ENCODE measurements at places on chromosomes 3 and 15.

DNA sequence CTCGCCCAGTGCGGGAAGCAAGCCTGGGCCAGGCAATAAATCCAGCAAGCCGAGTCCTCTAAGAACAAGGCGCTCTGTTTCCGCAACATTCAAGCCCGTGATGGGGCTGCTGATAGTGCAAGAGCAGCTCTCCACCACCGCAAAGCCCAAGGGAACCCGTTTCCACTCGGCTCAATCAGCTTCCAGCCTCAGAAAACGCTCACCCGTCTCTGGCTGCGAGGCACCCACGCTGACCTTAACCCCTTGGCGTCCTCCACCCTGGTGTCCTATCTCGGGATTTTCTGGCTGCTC lies 17.8 kb downstream of the SPATA12 start:
- DNase-seq = peak; percentile 10

DNA sequence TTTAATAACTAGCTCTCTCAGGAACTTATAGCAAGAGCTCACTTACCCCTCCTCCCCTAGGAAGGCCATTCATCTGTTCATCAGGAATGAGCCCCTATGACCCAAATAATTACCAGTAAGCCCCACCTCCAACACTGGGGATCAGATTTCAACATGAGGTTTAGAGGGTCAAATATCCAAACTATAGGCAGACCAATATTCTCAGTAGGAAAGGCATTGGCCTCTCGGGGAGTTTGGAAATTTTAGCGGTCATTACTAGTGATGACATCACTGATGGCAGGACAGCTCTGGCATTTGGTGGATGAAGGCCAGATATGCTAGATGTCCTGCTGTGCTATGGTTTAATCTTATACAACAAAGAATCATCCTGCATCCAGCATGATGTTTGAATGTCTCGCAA lies 15.2 kb upstream of the CD47 start:
- no peak for DNase-seq

DNA sequence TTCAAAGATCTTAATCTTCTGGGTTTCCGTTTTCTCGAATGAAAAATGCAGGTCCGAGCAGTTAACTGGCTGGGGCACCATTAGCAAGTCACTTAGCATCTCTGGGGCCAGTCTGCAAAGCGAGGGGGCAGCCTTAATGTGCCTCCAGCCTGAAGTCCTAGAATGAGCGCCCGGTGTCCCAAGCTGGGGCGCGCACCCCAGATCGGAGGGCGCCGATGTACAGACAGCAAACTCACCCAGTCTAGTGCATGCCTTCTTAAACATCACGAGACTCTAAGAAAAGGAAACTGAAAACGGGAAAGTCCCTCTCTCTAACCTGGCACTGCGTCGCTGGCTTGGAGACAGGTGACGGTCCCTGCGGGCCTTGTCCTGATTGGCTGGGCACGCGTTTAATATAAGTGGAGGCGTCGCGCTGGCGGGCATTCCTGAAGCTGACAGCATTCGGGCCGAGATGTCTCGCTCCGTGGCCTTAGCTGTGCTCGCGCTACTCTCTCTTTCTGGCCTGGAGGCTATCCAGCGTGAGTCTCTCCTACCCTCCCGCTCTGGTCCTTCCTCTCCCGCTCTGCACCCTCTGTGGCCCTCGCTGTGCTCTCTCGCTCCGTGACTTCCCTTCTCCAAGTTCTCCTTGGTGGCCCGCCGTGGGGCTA lies at the start of the genes B2M and PATL2:
TSS of gene B2M (plus strand) at position 422 of the 647 bp plus-strand sequence. CDS start at position 452, 30 bp downstream.
TSS of gene PATL2 (minus strand) at position 228 of the 647 bp plus-strand sequence. CDS start 34,833 bp downstream, outside the sequence.
- peak; percentile 93 for DNase-seq

GRCh38 chr15:45276831-45277230 lies 24.8 kb downstream of the SLC28A2 start:
- DNase-seq = no peak

GRCh38 chr3:17972959-17973906 lies 230.8 kb upstream of the TBC1D5 start:
- DNase-seq = no peak

GRCh38 chr15:32098033-32098432 lies 67.7 kb downstream of the CHRNA7 start:
- no peak for DNase-seq

DNA sequence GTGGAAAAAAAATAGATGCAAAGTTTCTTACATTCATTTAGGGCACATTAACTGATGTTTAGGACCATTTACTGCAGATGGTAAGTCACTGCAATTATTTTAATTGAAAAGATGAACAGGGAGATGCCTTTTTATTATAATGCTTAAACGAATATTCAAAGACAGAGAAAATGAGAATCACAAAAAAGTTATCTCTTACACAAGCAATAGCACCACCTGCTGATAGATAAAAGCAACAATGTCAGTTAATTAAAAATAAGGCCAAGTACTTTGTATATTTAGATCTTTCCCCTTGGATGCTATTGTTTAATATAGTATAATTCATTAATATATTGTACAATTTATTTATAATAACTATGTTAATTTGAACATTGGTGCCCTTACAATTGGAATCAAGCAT lies 55.9 kb downstream of the IFT80 start:
- no peak for DNase-seq

GRCh38 chr3:111737706-111738086 lies 121.4 kb upstream of the PHLDB2 start:
- DNase-seq = no peak

DNA sequence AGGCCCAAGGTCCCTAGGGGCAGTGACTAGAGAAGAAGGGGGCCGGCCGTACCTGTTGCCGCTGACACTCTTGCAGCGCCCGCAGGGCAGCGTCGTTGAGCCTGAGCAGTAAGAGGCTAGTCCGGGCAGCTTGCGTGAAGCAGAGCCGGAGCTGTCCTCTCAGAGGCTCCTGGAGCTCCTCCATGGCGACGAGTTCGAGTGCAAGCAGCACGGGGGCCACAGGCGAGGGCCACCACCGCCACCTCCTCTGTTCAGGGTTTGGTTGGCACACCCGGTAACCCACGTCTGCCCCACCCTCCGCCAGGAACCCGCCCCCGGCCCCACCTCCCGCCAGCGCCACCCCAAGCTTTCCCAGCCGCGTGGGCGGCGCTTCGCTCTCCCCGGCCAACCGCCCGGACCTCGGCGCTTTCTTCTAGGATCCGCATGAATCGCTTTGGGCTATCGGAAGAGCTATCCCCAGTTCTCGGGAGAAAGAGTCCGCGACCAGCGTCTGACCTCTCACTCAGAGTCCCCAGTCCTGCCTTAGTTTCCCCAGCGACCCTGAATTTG lies at the start of gene ELL3:
TSS of gene ELL3 (minus strand) at position 249 of the 549 bp plus-strand sequence. CDS start at position 184, 65 bp downstream.
- DNase-seq = peak; percentile 67

DNA sequence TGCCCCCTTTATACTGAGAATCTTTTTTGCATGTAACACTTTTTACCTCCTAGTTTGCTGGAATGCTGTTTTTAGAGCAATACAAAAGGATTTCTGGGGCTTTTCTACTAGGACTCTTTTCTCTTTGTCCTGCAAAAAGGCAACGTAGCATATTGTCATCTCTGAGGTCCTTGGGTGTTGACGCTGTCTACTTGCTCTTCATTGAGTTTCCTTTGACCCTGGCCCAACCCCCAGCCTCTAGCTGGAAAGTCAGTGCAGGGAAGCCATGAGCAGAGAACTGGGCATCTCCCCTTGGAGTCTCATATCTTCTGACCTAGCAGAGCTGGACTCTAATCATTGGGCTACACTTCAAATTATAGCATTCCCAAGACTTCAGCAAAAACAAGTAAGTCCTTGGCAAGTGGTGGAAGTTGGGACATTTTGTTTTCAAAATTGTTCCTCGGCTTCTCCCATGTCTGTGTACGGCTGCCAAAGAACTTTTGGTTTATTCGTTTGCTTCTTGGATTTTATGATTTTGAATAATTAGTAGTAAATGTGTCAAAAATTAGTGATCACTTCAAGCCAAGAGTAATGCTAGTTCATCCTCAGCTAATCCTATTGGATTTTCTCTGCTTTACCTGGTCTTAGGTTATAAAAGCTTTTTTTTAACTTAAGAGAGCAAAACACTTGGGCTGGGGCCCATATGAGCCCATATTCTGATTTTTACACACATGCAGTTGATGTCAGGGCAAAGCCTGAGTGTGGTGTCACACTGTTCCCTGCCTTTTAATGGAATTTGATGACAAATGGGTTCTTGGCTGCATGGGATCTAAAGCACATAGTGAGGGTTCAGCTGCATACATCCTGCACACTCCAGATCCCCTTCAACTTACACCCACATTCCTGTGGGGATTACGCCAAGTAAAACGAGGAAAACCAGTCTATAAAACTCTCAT lies 419.5 kb upstream of the C2CD4B start:
- DNase-seq = no peak

DNA sequence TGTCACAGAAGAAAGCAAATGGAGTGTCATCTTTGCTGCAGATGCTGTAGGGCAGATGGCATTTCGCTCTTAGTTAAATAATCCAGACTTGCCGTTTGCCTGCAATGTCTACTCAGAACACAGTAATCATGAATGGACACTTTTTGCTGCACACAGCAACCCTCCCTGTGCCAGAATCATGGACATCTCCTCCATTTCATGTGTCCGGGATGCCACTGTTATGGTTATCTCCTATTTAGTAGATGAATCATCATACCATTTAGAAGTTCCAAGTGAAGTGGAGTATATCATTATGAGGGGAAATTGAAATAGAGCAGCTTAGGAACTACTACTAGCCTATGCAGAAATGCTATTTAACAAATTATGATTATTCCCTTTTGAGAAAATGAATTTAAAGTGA lies 118.5 kb downstream of the DUT start:
- no peak for DNase-seq
